ENCODE measurements at places on chromosomes 5 and 9.

GRCh38 chr9:26462213-26462612 lies 430.4 kb downstream of the CAAP1 start:
- DNase-seq = no peak

DNA sequence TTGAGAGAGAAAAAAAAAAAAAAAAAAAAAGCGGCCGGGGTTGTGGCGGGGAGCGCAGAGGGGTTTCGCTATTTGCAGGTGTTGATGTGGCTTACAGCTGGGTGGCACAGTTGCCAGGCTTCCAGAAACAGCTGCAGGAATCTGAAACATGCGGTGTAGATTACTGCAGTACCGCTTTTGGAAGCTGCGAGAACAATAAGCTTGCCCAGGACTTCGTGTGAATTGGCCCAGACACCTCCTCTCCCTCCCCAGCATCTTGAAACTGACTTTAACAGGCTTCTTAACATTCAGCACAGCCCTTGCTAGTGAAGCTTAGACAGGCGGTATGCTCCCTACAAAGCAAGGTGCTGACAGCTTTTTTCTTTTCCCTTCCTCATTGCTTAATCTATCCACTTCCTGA lies 104.0 kb downstream of the ATP10B start:
- no peak for DNase-seq

- no peak for DNase-seq
Observed at GRCh38 chr5:77360381-77360780, 131.7 kb downstream of the WDR41 start.

DNA sequence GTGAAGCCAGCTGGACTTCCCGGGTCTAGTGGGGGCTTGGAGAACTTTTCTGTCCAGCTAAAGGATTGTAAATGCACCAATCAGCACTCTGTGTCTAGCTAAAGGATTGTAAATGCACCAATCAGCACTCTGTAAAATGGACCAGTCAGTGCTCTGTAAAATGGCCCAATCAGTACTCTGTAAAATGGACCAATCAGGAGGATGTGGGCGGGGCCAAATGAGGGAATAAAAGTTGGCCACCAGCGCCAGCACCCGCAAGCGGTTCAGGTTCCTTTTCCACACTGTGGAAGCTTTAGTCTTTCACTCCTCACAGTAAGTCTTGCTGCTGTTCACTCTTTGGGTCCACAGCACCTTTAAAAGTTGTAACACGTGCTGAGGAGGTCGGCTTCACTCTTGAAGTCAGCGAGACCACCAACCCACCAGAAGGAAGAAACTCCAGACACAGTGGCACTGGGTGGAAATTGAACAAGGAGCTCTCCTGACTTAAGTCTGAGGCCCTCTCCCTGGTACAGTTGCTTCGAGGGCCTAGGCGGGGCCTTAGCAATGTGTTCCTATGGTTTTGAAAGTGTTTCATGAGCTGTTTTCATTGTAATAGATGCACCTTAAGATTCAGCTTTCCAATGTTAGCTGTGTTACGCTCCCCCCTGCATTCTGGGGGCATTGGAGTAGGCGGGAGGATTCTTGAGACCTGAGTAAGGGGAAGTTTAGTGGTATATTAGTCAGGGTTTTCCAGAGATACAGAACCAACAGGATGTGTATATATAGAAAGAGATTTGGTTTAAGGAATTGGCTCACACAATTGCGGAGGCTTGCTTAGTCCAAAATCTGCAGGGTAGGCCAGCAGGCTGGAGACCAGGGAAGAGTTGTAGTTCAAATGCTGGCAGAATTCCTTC lies 21.5 kb upstream of the MYO10 start:
- DNase-seq = no peak

- DNase-seq = no peak
Observed at GRCh38 chr9:78521680-78522079, 224.8 kb downstream of the PSAT1 start.

DNA sequence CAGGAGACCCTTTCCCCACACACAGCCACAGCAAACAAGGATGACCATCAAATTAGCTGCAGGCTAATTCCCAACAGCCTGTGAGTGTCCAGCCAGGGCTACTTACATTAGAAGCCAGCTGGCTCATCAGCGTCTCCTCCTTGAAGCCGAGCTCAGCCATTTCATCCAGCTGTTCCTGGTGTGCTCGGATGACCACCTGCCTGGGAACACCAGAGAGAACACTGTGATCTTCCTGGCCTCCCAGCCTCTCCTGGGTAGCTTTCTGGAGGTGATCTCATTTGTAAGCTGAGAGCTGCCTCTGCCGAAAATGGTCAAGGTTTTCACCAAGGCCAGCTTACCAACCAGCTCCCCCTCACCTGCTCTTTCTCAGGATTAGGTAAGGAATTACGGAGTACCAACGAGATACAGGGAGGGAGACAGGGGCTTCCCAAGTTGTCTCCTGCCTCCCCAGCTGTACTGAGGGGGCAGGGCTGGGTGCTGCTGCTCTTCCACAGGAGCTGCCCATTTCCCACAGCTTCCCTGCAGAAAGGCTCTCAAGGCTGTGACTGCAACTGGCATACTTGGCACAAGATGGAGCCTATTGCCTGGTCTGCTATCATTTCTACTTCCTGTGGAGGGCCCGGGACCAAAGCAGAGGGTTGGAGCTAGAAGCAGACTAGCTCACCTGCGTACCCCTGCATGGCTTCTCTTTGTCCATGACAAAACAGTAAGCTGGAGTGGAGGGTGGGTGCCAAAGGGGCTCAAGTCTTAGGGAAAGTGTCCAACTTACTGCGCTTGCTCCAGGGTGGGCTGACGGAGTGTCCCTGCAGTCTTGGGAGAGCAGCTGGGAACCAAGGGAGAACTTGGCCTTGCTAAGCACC lies 73.9 kb downstream of the KIF24 start:
- no peak for DNase-seq

DNA sequence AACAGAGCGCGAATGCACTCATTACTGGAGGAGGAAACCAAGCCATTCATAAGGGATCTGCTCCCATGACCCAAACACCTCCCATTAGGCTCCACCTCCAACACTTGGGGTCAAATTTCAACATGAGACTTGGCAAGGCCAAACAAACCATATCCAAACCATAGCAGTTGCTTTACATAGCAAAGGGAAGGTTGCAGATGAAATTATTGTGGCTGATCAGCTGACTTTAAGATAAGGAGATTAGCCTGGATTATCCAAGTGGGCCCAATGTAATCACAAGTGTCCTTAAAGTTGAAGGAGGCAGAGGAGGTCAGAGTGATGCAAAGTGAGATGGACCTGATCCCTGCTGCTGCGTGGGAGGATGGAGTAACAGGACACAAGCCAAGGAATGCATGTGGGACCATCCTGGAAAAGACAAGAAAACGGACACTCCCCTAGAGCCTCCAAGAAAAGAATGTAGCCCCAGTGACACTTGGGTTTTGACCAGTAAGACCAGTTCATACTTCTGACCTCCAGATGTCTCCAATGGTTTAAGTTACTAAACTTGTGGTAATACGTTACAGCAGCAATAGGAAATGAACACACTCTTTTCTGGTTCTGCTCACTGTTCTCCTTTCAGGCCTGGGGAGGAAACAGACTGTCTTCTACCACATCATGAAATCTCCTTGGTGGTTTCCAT lies 167.3 kb downstream of the GNAQ start:
- no peak for DNase-seq

DNA sequence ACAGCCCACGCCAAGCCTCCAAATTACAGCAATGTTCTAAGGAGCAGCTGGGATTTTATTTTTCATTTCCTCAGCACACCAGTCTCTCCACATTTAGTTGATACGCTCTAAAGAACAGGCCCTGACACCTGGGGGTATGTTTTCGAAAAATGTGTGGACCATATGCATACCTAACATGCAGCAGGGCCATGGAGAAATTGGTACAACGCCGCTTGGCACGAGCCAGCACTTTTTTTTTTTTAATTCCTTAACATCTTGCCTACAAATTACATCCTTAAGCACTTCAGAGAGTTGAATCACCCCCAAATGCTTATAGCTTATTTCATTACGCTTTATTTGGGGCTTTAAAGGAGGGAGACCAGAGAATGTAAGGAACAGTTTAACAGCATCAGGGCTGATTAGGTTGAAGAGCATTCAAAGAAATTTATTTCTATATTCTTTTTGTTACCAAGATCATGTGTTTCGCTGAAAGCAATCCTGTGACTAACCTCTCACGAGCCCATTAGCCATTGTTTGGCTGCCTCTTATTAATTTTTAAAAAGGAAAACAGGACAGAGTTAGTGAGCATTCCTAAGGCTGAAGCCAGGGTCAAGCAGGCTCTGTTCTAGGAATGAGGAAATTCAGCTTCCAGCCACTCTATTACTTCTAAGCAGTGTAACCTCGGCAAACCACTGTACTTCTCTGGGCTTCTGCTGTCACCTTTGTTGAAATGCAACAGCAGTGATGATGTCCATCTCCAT lies 173.8 kb downstream of the ACTL7B start:
- DNase-seq = no peak

GRCh38 chr9:17330097-17330496 lies 195.3 kb downstream of the CNTLN start:
- no peak for DNase-seq

GRCh38 chr9:28938981-28939380 lies 1365.7 kb upstream of the C9orf72 start:
- no peak for DNase-seq

- DNase-seq = no peak
Observed at GRCh38 chr5:90182726-90183125, 226.8 kb downstream of the CETN3 start.

- no peak for DNase-seq
Observed at GRCh38 chr5:74441616-74442015, 198.9 kb downstream of the ENC1 start.

DNA sequence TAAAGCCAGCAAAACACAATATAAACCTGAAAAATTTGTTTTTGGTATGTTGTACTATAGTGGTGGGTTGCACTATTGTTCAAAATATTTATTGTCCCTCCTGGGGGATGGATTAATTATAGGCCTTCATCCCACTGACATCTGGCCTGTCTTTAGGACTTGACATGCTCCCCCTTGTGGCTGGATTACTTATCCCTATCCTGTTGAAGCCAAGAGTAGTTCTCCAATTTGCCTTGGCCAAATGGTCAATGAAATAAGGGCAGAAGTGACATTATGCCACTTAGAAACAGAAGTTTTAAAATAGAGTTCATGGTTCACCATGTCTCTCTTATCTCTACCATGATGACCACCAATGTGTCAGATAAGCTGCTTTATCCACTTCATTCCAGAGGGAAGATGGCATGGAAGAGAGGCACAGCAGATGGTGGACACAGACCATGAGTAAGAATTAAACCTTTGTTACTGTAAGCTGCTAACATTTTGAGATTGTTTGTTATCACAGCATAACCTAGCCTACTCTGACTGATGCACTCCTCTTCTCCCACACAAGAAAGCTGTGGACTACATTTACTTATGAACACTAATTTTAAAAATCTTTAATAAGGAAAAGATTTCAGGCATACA lies 29.2 kb upstream of the ARHGEF28 start:
- no peak for DNase-seq

- DNase-seq = no peak
Observed at GRCh38 chr9:117574099-117574498, 130.1 kb upstream of the TLR4 start.

- DNase-seq = no peak
Observed at GRCh38 chr9:134735441-134736175, 94.0 kb downstream of the COL5A1 start.

GRCh38 chr5:13704396-13704795 lies 240.1 kb downstream of the DNAH5 start:
- DNase-seq = no peak
